ENCODE measurements at places on chromosomes 1 and 21.

DNA sequence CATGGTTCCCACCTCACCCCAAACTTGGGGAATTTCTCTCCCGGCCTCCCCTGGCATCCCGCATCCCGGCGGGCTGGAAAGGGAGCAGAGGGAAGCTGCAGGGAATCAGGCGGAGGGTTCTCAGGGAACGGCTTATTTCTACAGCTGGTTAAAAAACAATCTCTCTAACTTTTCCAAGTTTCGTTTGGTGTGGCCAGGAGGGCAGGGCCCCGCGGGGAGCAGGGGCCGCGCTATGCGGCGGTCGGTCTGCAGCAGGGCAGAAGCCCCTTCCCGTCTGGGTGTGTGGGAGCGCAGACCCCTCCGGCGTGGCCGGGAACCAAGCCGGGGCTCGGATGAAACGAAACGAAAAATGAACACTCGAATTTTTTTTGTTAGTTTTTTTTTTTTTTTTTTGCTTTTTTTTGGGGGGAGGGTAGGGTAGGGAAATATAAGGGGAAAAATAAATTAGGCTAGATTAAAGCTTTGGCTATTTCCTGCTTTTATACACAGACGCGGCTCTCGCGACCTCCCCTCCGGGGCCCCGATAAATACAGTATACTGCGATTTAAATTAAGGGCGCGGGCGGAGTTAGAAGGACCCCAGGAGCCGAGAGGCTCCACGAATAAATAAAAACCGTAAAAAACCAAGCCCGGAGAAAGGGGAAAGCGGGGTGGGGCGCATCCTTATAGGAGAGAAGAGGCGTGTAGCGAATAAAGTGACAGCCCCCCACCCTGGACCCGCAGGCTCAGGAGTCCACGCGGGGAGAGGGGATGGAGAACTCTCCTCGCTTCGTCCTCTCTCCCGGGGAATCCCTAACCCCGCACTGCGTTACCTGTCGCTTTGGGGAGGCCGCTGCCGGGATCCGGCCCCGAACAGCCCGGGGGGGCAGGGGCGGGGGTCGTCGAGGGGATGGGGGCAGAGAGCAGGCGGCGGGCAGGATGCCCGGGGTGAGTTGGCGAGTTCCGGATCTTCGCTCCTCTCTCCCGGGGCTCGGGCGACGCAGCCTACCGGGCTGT is 2.1 kb downstream of the POU3F1 start:
- DNase-seq: no peak

DNA sequence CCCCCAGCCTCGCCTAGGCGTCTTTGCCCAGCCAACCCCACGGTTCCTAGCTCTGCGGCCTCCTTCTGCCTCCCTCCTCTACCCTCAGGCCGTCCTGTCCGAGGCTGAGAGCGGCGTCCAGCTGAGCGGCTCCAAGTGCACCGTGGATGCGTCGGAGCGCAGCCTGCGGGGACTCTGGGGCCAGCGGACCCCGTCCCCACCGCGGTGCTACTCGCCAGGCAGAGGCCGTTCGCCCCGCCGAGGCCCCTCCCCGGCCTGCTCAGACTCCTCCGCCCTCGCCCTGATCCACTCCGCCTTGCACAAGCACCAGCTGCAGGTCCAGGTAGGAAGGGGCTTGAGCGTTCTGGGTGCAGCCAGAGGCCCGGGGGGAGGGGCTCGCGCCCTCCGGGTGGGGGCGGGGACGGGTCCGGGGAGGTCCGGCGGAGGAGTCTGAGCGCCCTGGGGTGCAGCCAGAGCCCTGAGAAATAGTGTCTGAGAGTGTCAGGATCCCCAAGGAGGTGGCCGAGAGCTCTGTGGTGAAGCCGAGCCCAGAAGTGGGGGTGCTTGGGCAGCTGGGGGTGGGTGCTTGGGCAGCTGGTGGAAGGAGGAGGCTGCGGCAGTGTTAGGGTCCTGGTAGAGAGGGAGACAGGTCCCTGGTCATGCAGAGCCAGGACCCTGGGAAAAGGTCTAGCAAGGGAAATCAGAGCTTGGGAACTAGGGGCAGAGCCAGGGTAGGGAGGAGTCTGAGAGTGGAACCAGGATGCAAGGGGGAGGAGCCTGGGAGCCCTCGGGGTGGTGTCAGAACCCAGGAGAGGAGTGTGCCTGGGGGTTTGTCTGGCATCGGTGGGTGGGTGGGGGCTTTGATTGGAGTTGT is 3.2 kb upstream of the NBPF3 start:
- DNase-seq: no peak

- no peak for DNase-seq
Observed at GRCh38 chr1:15277933-15278332, 30.9 kb downstream of the FHAD1 start.

GRCh38 chr1:60108196-60108595 is 34.6 kb upstream of the C1orf87 start:
- no peak for DNase-seq

DNA sequence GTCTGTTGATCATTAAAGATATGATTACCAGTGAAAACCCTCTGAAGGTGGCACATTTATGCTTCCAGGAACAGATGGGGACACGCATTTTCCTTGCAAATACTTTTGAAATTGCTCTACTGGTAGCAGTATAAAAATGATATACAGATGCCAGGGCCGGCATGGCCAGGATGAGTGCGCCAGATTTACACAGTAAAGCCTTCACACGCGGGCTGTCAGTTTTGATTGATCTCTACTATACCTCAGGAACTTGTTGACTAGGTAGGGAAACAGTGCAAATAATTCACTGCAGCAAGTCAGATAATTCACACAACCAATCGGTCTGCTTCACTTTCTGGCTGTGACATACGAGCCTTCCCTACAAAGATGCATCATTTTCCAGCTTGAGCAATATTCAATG is 123.2 kb upstream of the BARHL2 start:
- DNase-seq: no peak

DNA sequence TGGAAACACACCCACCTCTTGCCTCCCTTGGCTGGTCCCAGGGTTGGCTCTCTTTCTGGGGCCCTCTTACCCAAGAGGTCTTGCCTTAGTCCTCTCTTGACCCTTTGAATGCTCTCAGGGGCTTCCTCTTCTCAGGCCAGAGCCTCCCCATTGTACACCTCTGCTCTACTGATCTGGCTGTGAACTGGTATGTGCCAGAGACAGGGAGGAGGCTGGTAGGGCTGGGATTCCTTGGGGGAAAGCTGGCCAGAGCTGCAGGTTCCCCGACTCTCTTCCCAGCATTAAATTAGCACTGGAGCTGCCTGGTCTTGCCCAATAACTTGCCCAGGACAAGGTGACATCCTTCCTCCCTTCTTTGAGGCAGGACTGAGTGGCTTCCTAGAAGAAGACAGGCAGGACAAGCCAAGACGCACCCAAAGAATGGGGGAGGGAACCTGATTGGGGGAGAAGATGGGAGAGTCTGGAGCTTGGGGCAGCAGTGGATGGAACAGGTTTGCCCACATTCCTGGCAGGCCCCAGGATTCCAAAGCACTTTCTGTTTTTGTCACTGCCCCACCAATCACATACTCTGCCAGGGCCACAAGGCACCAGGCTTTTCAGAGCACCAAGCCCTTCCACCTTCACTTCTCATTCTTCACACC is 37.2 kb upstream of the CITED4 start:
- DNase-seq: no peak

DNA sequence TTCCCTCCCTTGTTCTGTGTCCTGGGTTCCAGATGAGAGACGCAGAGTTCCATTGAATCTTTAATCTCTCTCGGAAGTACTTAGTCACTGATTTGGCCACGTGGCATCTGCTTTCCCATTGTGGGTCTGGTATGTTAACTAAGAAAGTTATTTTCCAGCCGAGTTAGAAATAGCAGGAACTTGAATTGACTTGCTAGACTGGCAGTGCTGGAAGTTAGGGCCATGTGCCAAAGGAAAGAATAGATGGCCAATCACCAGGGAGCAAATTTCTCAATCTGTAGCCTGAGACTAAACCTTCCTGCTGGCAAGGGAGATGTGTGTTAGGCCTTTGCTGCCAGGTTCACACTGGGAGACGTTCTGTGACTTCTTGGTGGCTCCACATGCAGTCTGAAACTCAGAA is 24.2 kb upstream of the SLFNL1 start:
- DNase-seq: no peak

DNA sequence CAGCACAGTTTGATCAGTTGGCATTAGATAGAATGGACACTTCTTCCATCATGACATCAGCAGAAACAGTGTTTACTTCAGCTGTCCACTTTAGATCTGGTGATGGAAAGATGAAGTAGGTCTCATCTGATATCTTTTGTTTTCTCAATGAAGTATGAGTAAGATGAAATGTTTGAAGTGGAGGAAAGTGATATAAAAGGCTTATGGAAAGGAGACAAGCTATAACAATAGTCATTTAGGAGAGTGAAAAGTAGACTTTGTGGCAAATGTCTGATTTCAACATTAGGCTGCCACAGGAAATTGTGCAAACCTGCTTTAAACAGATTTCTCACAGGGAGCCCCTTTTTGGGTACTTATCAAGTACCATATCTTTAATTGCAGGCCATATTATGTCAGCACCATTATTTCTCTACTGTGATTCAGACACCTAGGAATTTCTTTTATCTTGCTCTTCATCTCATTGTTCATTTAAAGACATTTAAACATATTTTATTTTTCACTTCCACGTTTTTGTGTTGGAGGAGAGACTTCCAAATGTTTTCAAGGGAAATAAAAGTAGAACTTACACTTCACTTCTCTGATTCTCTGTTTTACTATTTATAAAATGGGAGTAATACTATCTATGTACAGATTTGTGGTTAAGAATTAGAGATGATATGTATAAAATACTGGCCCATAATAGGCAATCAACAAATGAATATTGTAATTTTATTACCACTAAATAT is 18.1 kb downstream of the PDC start:
- DNase-seq: no peak

DNA sequence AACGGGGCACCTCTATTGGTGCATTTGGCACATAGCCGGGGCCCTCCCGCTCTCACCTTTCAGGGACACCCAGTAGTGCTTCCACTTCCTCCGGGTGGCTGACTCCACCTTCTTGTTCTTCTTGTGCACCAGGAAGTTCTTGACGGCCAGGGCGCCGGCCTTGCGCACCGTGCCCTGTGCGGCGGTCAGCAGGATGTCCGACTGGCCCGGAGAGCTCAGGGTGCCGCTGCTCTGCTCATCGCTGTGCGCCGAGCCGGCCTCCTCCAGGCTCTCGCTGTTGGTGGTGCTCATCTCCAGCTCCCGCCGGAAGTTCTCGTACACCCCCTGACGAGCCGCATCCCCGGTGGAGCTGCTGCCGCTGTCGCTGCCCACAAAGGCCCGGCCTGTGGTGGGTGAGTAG is 92.4 kb downstream of the TIAM1 start:
- DNase-seq: no peak

DNA sequence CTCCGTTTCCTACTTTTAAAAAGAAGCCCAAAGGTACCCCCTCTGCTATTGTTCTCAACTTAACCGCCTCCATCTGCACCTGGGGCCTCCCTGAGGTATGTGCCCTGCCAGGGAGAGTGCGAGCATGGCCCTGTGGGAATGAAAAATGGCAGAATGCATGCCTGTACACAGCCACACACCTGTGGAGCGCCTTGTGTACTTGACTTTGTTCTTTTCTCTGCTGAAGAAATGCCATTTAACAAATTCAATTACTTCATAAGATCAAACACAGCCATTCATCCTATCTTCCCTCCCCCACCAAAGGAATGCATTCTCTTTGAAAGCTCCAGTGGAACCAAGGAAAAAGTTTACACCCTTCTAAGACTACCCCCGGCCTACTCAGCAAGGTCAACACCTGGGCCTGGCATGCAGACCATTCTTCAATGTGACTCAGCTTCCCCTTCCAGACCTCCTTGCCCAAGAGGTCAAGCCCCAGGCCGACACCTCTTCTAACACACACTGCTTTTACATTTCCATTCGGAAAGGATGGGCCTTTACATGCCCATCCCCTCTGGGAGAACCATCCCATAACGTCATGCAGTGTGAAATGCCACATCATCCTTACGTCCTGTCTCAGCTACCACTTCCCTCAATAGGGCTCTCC is 123.7 kb downstream of the SMYD2 start:
- no peak for DNase-seq

DNA sequence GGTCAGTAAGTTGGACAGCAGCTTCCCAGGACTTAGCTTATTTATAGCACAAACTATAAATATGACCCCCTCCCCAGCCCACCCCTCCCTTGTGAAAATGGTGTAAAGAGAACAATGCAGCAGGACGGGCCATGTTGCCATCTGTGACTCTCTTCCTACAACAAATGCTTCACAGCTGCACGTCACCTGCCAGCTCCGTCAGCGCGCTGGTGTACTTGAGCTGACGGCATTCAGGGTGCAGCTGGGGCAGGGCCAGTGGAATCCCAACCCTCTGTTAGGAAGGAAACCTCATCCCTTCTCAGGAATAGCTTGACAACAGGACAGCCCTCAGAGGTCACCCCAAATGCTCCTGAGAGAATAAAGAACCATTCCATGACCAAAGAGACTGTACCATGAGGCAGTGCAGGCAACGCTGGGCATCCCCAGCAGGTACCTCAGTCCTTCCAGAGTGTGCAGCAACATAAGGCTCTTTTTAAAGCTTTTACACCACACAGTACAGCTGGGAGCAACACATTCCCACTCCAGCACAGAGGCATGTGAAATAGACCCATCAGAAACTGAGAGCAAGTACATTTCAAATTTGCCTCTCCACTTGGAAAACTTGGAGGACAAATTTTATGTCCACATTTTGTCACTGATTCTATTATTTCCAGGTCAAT is 85.0 kb downstream of the ATP1A1 start:
- DNase-seq: no peak

- no peak for DNase-seq
Observed at GRCh38 chr1:118986555-118987467, 1.3 kb downstream of the TBX15 start.

DNA sequence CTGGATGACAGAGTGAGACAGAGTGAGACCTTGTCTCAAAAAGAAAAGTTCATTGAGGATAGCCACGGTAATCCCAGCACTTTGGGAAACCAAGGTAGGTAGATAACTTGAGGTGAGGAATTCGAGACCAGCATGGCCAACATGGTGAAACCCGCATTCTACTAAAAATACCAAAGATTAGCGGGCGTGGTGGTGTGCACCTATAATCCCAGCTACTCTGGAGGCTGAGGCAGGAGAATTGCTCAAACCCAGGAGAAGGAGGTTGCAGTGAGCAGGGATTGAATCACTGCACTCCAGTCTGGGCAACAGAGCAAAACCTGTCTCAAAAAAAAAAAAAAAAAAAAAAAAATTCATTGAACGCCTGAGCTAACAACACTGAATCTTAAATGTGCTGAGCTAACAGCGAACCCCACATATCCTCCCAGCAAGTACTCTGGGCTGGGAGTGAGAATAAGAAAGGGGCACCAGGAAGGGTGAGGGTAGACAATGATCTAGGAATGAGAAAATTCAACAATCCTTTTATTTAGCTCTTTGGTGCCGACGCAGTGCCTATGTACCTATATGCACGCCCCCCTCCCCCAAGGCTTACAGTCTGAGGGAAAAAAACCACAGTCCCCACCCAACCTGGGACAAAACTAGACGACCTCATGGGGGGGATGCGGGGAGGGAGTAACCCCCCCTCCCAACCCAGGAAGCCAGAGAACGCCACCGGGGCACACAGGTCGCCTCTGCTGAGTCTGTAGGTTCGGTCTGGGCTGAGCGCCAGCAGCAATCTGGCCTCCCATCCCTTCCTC is 1.4 kb upstream of the CACNA1S start:
- DNase-seq: no peak

- DNase-seq: no peak
Observed at GRCh38 chr1:229859026-229859425, 208.0 kb upstream of the GALNT2 start.

- DNase-seq: no peak
Observed at GRCh38 chr1:175185903-175186302, 6.7 kb downstream of the KIAA0040 start.

Measured in activated CD8-positive, alpha-beta memory T cell treated with anti-CD3 and anti-CD28 coated beads, Interleukin-2, amount 50 U/mL, for 48 hours (primary cell).